T1000 (cell line): ENCODE measurements at places on chromosomes 3 and 15.

- peak; percentile 64 for DNase-seq
Observed at GRCh38 chr15:39232512-39232911, 348.4 kb upstream of the THBS1 start.

- DNase-seq: no peak
Observed at GRCh38 chr3:179801856-179802255, 149.0 kb downstream of the USP13 start.

DNA sequence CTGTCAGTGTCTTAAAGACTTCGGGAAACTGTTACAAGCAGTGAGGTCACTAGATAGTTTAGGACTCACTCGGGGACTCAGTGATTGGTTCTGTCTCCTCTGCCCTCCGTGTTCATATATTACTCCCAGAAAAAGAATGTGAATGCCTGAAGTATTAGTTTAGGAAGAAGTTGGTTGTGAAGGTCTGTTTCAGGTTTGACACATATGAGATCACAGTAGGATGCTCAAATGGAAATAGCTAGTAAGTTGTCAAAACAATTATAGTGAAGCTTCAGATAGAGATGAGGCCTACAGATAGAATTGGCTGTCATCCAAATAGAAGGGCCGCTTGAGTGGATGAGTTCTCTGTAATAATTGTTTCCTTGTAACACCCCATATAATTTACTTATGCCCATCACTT is 172.6 kb downstream of the PLCL2 start:
- DNase-seq: no peak

DNA sequence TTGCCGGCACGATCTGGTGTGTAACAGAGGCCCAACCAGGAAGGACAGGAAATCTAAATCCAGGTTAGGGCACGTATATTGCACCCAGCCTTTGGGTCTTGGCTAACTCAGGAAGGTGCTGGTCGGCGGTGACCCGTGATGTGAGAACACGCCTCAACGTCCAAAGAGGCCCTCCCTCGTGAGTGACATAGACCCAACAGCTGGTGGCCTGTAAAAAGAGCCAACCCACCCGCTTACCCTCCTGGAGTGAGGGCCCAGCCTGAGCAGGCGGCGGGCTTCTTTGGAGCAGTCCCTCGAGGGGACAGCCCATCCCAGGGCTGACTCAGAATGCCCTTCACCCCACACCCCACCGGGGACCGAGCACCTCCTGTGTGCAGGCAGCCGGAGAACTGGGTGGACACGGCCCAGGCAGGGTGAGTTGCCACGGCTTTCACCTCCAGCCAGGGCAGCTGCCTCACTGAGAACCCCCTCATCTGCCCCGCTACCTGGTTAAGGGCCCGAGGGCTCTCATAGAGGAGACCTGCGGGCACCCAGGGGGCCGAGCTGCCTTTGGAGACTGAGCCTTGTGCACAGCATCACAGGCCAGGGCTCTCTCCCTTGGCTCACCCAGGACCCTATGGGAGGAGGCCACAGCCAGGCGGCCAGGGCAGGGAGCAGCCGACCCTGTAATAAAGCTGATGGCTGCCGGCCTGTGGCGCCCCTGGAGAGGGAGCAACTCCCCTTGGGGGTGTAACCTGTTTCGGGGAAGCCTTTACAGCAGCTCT is 41.8 kb downstream of the ZNF710 start:
- DNase-seq: no peak
